ENCODE measurements at places on chromosomes 2 and 18.

- DNase-seq: no peak
Observed at GRCh38 chr2:200635251-200635650, 49.4 kb downstream of the AOX1 start.

- DNase-seq: no peak
Observed at GRCh38 chr2:45273412-45274249, 264.4 kb upstream of the SIX2 start.

DNA sequence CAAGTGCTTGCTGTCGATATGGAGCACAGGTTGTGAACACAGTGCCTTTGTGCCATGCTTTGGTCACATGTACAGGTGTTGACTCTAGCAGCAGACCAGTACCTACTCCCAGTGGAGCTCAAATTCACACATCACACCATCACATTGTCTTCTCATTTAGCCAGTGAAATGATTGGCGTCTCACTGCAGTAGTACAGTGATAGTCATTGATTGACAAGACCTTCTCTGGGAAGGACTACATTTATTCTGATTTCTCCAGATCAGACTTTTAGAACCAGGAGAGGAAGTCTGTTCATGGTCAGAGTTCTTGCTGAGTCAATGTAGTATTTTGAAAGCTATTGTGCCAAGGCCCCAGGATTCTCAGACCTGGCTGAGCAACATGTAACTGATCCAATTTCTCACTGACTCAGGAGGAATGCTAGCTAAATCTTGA, 75.2 kb downstream of the FMNL2 start:
- no peak for DNase-seq

DNA sequence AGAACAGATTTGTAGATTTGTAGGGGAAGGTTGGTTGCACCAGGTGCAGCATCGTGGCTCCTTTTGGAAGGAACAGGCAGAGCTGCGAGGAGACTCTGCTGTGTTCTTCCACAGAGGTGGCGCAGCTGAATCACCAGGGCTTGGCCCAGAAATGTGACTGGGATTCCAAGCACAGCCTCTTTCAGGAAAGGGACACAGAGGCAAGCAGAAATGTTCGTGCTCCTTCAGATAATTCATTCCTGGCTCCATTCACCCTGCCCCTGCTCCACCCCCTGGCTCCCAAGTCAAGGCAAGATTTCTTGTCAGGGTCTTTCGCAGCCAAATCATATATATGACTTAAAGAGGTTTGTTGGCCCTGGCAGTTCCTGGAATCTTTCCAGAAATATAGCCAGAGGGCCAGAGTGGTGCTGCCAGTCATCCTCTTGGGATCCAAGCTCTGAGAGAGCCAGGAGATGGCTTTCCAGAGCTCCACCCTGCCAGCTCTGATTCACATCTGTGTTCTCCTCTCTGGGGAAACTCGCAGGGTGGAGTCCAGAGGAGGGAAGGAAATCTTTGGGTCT, 203.9 kb upstream of the TANK start:
- DNase-seq: no peak

DNA sequence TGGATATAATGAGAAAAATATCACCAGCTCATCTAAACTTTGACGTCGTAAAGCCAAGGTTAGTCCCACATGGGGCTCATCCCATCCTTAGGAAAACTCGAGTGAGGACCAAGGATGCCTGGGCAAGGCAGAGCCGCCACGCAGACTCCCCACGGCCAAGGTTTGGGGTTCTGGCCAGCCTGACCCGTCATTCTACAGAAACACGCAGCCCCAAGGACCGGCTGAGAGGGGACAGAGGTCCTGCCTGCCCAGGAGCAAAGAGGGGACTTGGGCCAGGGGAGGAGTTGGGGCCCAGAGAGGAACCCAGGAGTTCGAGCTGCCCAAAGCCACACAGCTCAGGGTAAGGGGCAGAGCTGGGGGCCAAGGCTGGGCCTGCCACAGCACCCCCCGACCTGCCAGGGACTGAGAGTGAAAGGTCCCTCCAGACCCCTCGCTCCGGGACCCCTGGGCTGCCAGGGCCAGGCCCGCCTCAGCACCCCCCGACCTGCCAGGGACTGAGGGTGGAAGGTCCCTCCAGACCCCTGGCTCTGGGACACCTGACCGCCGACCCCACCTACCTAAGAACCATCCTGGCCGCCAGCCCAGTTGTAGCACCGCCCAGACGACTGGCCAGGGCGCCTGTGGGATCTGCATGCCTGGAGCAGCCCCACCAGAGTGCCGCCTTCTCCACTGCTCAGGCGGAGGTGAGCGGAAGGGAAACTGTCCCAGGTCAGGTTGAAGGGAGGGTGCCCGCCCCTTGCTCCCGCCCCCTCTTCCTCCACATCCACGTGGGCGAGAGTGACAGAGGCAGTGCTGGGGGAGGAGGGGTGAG, at the start of gene PDCD1:
Gene PDCD1 (minus strand): TSS at position 689 of the 811 bp plus-strand sequence. CDS start 56 bp downstream, at position 633.
- peak; percentile 86 for DNase-seq

DNA sequence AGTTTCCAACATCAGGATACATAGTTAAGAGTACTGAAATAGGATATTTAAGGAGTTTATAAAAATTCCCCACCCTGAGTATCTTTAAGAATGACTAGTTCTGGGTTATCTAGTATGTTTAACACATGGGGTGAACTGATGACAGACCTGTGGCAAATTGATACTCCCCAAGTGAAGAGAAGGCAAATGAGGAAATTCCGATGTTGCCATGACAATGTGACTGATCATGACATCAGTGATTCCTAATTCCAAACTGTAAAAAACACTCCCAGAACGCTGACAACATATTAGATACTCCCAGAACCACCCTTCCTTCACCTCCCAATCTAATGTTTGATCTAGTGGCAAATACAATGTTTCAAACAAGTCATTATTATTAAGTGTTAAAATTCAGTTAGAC, 77.6 kb downstream of the RBMS1 start:
- no peak for DNase-seq

GRCh38 chr2:188307850-188308283, 16.2 kb downstream of the GULP1 start:
- DNase-seq: no peak

- no peak for DNase-seq
Observed at GRCh38 chr2:102540882-102541281, 67.9 kb downstream of the SLC9A4 start.

GRCh38 chr2:65915273-65915672, 482.9 kb upstream of the SPRED2 start:
- no peak for DNase-seq

GRCh38 chr2:157302492-157303099, 23.0 kb downstream of the ERMN start:
- DNase-seq: peak; percentile 6
